Iris pigment epithelial cell (primary cell): ENCODE measurements at places on chromosomes 1 and 21.

- DNase-seq = no peak
Measured at GRCh38 chr1:219847215-219847855, 81.0 kb downstream of the SLC30A10 start.

GRCh38 chr1:236149696-236150228, 7.4 kb downstream of the GPR137B start:
- no peak for DNase-seq

DNA sequence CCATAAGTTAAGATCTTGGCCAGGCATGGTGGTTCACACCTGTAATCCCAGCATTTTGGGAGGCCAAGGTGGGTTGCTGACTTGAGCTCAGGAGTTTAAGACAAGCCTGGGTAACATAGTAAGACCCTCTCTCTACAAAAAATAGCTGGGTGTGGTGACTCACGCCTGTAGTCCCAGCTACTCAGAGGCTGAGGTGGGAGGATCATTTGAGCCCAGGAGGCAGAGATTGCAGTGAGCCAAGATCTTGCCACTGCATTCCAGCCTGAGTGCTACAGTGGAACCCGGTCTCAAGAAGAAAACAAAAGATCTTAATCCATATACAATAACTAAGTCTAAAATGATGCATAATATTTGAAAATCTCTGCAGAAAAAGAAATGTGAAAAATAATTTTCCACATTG, 165.5 kb upstream of the NR5A2 start:
- peak; percentile 18 for DNase-seq

DNA sequence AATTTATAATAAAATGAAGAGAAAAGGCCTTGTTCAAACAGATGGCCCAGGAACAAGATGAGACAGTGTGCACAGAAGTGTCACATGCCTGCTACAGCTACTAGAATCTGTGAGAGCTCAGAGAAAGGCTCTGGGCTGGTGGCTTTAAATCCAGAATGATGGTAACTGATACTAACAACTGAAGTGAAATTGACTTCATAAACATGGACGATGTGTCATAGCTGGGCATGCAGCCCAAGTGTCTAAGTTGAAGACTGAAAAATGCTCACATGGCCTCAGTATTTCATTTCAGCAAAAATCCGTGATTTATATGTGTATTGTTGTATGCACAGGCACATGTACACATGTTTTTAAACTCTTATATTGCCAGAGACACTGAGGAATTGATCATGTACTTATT, 208.3 kb upstream of the RUNX1 start:
- peak; percentile 99 for DNase-seq

GRCh38 chr1:202237052-202237451, 43.5 kb downstream of the LGR6 start:
- peak; percentile 21 for DNase-seq

DNA sequence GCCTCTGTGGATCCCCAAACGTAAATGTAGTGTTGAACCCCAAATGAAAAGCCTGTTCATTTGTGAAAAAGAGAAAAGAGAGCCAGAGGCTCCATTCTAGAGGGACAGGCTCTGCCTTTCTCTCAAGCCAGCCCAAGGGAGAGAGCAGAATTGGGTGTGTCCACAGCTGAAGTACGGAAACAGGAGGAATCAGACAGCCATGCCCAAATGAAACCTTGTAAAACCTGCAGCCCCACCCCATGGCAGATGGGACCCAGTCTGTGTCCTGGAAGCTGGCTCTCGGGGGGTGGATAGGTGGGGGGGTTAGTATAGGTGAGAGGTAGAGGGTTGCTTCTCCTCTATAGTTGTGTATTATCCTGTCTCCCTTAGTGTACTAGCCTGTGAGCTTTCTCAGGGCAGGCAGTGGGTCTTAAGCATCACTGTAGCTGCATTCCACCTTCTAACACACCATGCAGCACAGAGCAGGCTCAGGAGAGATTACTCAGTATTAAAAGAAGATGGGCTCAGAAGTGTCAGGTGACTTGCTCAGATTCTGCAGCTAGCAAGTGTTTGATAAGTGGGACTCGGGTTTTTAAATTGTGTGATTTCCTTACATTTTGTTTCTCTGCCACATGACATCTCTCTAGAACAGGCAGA, 67.4 kb upstream of the SIPA1L2 start:
- DNase-seq = no peak

- DNase-seq = peak; percentile 31
Measured at GRCh38 chr1:205430696-205431305, 8.9 kb upstream of the LEMD1 start.

DNA sequence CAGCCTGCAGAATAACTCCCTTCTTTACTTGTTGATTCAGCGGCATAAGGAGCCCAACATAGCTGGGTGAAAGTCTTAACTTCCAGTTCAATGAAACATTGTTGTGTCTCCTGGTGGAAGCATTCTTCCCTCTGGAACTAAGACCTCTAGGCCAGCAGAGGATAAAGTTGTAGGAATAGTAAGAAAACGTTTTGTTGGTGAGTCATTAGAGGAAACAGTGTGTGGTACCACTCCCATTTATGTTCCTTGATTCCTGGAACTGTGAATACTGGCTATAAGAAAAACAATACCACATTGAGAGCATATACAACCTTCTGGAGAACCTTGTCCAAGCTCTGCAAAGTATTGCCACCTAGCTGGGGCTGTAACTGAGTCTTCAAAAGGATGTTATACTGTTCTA, 737.4 kb upstream of the ZP4 start:
- peak; percentile 46 for DNase-seq

DNA sequence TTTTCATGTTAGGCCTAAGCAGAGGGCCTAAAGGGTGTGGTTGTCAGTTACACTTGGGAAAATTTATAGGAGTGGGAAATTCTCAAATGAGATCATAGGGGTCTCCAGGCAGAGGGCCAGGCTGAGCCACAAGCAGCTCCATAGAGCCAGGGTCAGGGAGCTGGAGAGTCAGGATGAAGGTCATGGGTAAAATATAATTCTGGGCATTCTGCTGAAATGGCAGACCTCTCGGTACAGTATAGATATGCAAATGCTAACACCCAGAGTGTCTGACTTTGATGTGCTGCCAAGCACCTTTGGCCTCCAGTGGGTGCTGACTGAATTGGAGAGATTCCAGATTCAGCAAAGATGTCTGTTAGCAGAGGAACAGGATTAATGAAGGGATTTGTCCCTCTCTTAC, 40.1 kb downstream of the DNM3 start:
- no peak for DNase-seq

DNA sequence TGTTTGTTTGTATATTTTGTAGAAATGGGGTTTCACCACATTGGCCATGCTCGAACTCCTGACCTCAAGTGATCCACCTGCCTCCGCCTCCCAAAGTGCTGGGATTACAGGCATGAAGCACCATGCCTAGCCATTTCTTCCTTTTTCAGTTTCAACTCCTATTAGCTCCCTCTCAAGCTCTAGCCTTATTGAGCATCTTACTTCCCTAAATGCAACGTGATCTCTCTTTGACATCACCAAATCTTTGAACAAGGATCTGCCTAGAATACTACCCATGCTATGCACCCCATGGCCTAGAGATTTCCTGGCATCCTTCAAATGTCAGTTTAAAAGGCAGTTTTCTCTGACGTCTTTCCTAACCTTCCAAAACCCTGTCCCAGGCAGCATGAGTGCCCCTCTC, 91.1 kb upstream of the NR5A2 start:
- no peak for DNase-seq

GRCh38 chr1:210771131-210771530, 362.8 kb downstream of the KCNH1 start:
- DNase-seq = no peak

DNA sequence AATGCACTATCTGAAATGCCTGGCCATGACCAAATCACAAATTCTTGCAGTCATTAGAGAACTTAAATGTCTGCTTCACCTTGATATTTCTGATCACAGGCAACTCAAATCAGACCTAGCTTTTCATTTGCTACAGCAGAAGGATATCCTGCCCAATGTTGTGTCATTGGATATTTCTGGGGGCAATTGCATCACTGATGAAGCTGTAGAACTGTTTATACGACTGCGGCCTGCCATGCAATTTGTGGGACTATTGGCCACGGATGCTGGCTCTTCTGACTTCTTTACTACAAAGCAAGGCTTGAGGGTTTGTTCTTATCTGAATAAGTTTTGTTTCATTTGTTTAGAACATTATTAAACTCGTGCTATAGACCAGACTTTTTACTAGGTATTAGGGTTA, 14.9 kb downstream of the ZYG11A start:
- DNase-seq = no peak

DNA sequence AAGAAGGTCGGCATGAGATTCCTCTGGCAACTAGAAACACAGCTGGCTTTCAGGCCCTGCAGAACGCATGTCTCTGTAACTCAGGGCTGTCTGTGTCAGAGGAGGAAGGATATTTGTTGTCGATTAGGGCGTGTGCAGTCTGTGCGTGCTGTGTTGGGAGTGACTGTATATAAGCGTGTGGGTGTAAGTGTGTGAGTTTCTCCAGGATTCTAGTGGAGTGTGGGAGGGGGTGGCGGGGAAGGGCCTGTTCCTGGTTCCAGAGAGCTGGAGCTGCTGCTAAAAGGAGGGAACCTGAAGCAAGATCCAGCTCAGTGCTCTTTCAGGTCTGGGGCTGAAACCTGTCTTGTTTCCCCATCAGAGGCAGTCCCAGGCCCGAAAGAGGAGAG, 74.3 kb downstream of the SLC16A1 start:
- no peak for DNase-seq

DNA sequence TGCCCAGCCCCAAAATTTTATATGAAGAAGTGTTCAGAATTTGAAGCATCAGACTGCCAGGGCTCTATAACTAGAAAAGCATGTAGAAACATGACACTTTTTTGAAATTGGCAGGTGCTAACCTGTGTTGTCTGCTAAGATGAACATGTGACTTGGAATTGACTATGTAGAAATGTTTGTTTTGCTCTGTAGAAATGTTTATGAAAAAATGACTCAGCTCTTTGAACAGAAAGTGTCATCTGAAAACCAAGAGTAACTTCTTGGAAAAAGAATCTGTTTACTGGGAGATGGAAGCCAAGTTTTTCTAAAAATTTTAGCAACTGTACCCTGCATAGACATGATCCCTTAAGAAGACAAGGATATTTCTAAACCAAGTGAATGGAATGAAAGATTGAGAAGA, 59.2 kb downstream of the LHX9 start:
- peak; percentile 6 for DNase-seq

- no peak for DNase-seq
Measured at GRCh38 chr1:100249155-100249536, 488 bp downstream of the DBT start.

- no peak for DNase-seq
Measured at GRCh38 chr1:87122243-87122642, 206.4 kb upstream of the LMO4 start.

DNA sequence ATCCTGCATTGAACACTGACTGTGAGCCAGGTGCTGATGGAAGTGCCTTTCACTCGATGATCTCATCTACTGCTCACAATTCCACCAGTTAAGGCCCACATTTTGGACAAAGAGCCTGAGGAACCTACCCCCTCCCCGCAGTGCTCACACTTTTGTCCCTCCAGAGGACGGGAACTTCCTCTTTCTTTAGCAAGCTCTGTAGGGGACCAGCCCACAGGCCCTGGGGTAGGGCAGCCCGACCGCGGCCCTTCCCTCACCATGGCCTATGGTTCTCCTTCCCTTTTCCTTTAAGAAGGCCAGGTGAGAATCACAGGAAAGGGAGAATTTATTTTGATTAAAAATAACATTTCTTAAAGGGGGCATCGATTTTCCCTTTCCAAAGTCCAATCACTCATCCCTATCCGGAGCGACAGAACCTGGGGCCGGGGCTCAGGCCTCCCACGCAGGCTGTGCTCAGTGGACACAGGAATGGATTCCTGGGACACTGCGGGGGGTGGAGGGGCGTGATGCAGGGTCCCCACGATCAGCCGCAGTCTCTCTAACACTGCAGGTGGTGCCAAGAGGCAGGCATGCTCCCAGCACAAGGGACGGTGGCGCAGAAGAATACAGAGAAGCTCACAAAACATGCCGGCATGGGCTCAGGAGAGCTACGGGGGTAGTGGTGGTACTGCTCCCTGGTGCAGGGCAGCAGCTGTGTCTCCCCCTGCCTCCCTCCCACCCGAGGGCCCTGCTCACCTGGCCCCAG, 8.9 kb upstream of the KCNE1 start:
- DNase-seq = no peak

DNA sequence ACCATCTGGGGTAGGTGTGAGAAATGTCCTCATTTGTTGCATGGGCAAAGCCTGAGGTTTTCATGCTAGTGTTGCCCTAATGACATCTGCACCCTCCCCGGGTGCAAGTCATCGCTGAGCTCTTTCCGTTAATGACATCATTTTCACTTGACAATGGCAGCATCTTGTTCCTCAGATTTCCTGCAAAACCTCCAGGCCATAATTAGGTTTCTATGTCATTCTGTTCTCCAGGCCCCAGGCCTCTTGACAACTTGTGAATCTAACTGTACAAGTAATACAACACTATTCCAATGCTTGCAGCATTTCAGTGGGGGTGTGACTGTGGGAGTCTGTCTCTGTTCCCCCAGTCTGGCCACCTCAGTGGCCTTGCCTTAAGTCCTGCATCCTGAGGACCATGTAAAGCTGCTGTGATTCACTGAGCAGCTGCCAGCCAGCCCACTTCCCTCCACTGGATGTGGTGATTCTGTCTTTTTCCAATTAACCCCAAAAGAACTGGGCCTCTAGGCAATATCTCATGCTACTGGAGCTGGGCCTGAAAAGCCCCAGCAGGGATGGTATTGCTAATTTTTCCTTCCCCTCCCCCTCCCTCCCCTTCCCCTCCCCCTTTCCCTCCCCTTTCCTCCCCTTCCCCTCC, 22.8 kb downstream of the RAB7B start:
- no peak for DNase-seq

GRCh38 chr1:112033439-112034120, 44.1 kb upstream of the KCND3 start:
- no peak for DNase-seq

DNA sequence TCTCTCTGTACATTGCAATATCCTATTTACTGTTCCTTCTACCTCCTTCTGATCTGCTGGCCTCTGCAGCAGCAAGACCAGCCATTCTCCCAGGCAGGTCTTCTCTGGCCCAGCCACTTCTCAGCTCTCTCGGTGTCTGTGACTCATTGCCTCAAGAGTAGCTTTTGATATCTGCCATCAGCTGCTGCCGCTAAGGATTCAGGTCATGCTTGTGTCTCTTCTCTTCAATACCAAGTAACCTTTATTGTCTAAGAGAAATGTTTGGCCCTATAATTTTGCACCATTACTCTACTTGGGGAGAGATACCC, 101.8 kb downstream of the TMEM53 start:
- DNase-seq = no peak

- DNase-seq = peak; percentile 65
Measured at GRCh38 chr1:25629836-25630235, 13.2 kb downstream of the MAN1C1 start.

- no peak for DNase-seq
Measured at GRCh38 chr1:66351913-66352312, 182.0 kb upstream of the SGIP1 start.

GRCh38 chr1:223652436-223652941, 13.0 kb downstream of the CAPN8 start:
- DNase-seq = peak; percentile 18
